Activated T-helper 2 cell treated with anti-CD3 and anti-CD28 coated beads, Interferon-gamma antibody, Interleukin-2, Interleukin-4, amounts not matched to agents 10 μg/mL and 5 μg/mL and 100 μg/mL, durations not matched to agents 14 hours and 24 hours and 36 hours (primary cell): ENCODE measurements at places on chromosomes 3 and 15.

DNA sequence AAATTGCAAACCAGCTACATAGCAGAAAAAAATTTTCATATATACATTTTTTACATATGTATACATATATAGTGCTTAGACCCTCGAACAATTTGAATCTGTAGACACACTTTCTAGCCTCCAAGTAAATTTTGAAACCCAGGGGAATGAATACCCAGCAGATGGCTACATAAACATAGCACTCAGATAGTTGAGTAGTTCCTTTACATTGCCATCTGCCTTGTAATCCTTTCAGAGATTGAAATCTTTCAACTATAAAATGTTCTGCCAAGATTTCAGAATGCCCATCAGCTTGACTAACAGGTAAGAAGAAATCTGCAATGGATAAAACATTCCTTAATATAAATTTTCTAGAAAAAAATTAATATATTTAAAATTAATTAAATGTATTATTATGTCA is 1333.5 kb upstream of the CADM2 start:
- no peak overlapping the region for H3K27ac ChIP-seq
- H3K4me3 ChIP-seq: no peak overlapping the region
- H3K36me3 ChIP-seq: no peaks in the 10 kb centered on the region

GRCh38 chr3:53226142-53226840 is 29.5 kb downstream of the TKT start:
- H3K36me3 ChIP-seq: peaks cover 67% of the 10 kb centered on the region
- DNase-seq: no peak
- H3K27ac ChIP-seq: no peak overlapping the region
- H3K4me1 ChIP-seq: no peaks in the 10 kb centered on the region

DNA sequence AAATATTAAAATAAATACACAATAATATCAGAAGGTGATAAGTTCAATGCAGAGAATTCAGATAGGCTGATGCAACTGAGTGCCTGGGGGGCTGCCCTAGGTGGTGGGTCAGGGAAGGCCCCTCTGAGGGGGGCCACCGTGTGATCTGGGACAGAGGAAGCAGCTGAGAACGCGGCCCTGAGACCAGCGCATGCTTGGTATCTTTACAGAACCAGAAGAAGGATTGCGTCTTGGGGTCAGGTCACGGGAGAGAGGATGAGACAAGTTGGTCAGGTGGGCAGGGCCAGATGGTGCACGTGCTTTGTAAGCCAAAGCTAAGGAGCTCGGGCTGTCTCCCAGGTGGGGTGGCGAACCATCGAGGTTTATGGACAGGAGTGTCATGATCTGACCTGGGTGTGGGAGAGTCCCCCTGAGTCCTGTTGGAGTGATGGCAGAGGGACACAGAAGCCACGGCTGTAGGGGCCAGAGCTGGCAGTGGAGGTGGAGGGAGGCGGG is 121.2 kb downstream of the ETFA start:
- H3K36me3 ChIP-seq: no peaks in the 10 kb centered on the region
- H3K27me3 ChIP-seq: peaks cover 36% of the 10 kb centered on the region
- no peak overlapping the region for H3K27ac ChIP-seq
- peaks cover 9% of the 10 kb centered on the region for H3K4me1 ChIP-seq
- DNase-seq: no peak

GRCh38 chr3:5029715-5030114 is 50.5 kb downstream of the BHLHE40 start:
- H3K36me3 ChIP-seq: no peaks in the 10 kb centered on the region
- peaks cover 30% of the 10 kb centered on the region for H3K4me1 ChIP-seq
- no peaks in the 10 kb centered on the region for H3K27me3 ChIP-seq
- DNase-seq: no peak
- no peak overlapping the region for H3K4me3 ChIP-seq

DNA sequence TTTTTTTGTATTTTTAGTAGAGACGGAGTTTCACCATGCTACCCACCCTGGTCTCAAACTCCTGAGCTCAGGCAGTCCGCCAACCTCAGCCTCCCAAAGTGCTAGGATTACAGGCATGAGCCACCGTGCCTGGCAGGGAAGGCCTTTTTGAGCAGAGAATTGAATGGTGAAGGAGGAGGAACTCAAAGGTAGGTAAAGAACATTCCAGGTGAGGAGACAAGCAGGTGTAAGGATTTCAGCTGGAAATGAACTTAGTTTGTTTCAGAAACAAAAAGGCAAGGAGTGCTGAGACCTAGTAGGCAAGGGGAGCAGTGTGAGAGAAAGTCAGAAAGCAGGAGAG is 2.5 kb downstream of the TICRR start:
- no peak for DNase-seq
- H3K36me3 ChIP-seq: peaks cover 48% of the 10 kb centered on the region
- peak overlapping the region; percentile 83 for H3K4me3 ChIP-seq
- H3K27me3 ChIP-seq: peaks cover 2% of the 10 kb centered on the region

DNA sequence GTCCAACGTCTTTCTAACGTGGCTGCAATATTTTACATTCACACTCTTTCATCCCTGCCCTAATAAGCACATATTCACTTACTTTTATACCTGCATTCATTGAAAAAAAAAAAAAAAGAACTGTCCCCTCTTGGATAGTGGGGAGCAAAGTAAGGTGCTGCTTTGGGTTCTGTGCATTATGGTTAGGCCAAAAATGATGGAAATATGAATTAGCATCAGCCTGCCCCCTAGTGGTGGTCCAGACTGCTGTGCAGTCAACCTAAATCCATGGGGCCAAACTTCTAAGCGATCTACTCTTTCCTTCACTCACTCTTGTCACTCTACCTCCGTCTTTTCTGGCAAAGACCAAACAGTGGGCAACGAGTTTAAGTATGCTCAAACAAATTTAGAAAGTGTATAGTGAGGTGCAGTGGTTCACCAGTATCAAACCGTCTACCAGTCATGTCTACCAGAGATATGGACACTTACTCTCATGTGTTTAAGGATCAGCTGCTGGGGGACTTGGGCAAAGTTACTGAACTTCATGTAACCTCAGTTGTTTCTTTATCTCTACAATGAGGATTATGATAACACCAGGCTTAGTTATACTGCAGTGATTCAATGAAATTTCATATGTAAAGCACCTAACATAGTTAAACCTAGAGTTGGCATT is 61.5 kb upstream of the GRM7 start:
- no peak for DNase-seq
- H3K36me3 ChIP-seq: no peaks in the 10 kb centered on the region
- no peak overlapping the region for H3K4me3 ChIP-seq

DNA sequence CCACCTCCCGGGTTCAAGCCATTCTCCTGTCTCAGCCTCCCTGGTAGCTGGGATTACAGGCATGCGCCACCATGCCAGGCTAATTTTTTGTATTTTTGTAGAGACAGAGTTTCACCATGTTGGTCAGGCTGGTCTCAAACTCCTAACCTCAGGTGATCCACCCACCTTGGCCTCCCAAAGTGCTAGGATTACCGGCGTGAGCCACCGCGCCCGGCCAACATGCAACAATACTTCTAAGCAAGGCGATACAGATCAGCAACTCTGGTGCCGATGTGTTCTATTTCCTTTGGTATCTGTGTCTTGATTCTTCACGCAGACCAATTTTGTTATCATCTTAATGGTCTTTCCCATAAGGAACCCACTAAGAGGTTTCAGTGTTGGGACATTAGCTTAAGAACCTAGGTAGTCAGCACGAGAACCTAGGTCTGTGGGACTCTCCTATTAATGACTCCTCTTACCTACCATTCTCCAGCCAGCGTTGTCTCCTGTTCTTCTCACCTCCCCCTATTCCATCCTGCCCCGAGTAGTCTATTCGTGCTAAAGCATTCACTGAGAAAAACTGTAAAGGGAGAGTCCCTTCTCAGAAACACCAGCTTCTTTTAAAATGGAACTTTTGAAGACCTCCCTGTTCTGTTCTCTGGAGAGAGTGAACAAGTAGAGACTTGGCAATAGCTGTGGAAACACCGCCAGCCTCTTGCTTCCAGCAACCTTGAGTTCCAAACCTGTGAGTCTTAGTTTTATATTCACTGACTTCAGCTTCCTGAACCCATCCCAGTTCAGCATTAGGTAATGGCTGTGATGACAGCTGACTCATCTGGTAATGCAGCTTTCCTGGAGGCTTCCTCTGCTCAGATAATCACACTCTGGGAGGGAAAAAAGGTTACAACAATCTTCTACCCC is 61.2 kb downstream of the TSC22D2 start:
- no peak for DNase-seq
- H3K27me3 ChIP-seq: peaks cover 3% of the 10 kb centered on the region
- H3K4me3 ChIP-seq: no peak overlapping the region
- no peaks in the 10 kb centered on the region for H3K36me3 ChIP-seq

GRCh38 chr3:194598771-194599557 is 34.3 kb downstream of the TMEM44 start:
- H3K27me3 ChIP-seq: no peaks in the 10 kb centered on the region
- H3K4me3 ChIP-seq: no peak overlapping the region
- H3K4me1 ChIP-seq: peaks cover 5% of the 10 kb centered on the region
- H3K27ac ChIP-seq: no peak overlapping the region
- H3K36me3 ChIP-seq: no peaks in the 10 kb centered on the region

DNA sequence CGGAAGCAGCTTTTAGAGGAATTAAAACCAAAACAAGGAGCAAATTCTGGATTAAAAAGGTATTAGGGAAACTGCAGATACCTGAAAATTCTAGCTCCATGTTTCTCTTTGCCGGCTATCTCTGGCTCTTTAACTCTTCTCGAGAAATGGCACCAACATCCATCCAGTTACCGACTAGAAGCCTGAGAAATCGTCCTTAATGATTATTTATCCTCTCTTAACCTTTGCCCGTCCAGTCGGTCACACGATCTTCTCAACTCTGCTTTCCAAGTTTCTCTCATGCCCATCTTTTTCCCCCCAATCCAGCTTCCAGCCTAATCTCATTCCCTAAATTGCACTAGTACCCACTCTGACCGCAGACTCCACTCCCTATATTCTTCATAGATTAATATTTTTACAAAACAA is 596 bp upstream of the SGO1 start:
- H3K27ac ChIP-seq: no peak overlapping the region
- DNase-seq: no peak
- peaks cover 17% of the 10 kb centered on the region for H3K36me3 ChIP-seq
- no peak overlapping the region for H3K4me3 ChIP-seq

GRCh38 chr3:46202535-46202934 is 5.6 kb downstream of the CCR1 start:
- peaks cover 10% of the 10 kb centered on the region for H3K4me1 ChIP-seq
- no peak for DNase-seq
- H3K4me3 ChIP-seq: no peak overlapping the region
- H3K36me3 ChIP-seq: no peaks in the 10 kb centered on the region
- peaks cover 49% of the 10 kb centered on the region for H3K27me3 ChIP-seq

DNA sequence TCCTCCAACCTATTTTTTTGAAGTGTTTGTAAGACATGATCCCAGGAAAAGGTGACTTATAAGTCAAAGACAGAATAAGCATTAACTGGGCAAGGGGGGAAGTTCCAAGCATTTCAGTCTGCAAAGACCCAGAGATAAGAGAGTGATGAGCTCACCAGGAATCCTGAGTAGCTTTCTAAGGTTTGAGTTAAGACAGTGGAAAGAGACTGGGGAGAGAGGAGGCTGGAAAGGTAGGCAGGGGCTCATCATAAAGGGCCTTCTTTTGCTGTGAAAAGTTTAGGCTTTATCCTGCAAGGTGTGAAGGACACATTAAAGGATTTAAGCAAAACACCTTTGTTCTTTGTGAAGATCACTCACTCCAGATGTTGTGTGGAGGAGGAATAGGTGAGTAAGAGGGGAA is 438.8 kb downstream of the CHL1 start:
- no peak overlapping the region for H3K4me3 ChIP-seq
- no peaks in the 10 kb centered on the region for H3K4me1 ChIP-seq
- no peak for DNase-seq
- no peaks in the 10 kb centered on the region for H3K36me3 ChIP-seq
- H3K27me3 ChIP-seq: no peaks in the 10 kb centered on the region
- no peak overlapping the region for H3K27ac ChIP-seq

- no peaks in the 10 kb centered on the region for H3K36me3 ChIP-seq
- H3K27ac ChIP-seq: no peak within 1 kb of the TSS
- DNase-seq: no peak
- H3K4me3 ChIP-seq: no peak within 1 kb of the TSS
- peaks cover 7% of the 10 kb centered on the region for H3K4me1 ChIP-seq
Measured at GRCh38 chr3:151384741-151385174, at the start of gene P2RY12. P2RY12 (minus strand) TSS chr3:151384753; CDS start chr3:151338845, 45,908 bp downstream.

- H3K36me3 ChIP-seq: no peaks in the 10 kb centered on the region
- H3K4me1 ChIP-seq: no peaks in the 10 kb centered on the region
- no peak for DNase-seq
Measured at GRCh38 chr3:3476669-3477068, 297.2 kb upstream of the CRBN start.

DNA sequence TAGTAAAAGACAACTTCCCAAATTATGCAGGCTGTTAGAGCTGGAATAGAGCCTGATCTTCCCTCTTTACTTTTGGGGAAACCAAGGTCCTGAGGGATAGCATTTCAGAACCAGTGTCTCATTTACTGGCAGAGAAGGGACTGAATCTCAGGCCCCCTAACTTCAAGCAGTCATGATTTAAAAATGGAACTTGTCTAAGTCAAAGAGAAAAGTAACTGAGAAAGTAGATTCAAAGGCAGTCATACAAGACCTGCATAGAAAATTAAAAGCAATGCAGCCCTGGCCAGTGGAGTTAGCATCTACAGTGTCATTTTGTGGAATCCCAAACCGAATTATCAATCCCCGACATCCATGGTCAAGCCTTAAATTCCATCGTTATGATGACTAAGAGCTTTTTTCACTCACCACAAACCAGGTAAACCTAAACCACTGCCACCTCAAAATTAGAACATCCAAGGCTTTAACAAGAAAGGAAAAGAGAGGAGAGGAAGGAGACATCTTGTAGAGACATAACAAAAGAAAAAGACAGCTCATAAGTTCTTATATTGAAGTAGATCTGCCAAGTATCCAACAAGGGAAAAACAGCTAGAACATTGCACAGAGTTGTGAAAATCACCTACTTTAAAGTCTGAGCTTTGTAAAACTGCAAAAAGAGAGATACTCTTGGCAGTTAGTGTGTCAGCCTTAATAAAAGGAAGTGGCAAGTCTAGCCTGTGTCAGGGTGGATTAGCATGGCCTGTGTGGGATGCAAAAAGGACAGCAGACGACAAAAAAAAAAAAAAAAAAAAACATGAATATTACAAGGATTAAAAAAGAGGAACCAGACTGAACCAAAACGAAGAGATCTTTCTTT is 54.1 kb upstream of the CCR2 start:
- no peak overlapping the region for H3K4me3 ChIP-seq
- peaks cover 28% of the 10 kb centered on the region for H3K27me3 ChIP-seq
- DNase-seq: no peak
- peaks cover 4% of the 10 kb centered on the region for H3K36me3 ChIP-seq
- peak overlapping the region; percentile 71 for H3K27ac ChIP-seq
- peaks cover 60% of the 10 kb centered on the region for H3K4me1 ChIP-seq

GRCh38 chr3:18351069-18351628 is 74.0 kb downstream of the SATB1 start:
- H3K27me3 ChIP-seq: no peaks in the 10 kb centered on the region
- DNase-seq: no peak
- H3K4me3 ChIP-seq: no peak overlapping the region

DNA sequence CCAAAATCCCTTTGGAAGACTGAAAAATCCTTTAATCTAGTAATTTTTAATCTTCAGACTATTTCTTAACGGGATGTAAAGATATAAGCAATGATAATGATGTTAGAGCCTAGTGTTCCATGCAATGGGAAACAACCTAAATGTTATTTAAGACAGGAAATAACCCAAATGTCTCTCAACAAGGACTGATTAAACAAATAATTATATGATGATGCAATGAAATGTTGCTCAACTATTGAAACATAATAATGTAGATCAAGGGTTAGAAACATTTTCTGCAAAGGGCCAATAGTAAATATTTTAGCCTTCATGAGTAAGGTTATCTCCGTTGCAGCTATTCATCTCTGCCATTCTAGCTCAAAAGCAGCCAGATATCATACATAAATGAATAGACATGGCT is 275.4 kb downstream of the NEK10 start:
- no peaks in the 10 kb centered on the region for H3K27me3 ChIP-seq
- no peak overlapping the region for H3K27ac ChIP-seq
- DNase-seq: no peak
- no peak overlapping the region for H3K4me3 ChIP-seq
- no peaks in the 10 kb centered on the region for H3K36me3 ChIP-seq
- H3K4me1 ChIP-seq: no peaks in the 10 kb centered on the region
